ENCODE measurements at places on chromosomes 2 and 18. TPM values are rescaled to one million over a fixed set of nuclear protein-coding genes. Genes with fewer than 3 reads are reported as not detected.

DNA sequence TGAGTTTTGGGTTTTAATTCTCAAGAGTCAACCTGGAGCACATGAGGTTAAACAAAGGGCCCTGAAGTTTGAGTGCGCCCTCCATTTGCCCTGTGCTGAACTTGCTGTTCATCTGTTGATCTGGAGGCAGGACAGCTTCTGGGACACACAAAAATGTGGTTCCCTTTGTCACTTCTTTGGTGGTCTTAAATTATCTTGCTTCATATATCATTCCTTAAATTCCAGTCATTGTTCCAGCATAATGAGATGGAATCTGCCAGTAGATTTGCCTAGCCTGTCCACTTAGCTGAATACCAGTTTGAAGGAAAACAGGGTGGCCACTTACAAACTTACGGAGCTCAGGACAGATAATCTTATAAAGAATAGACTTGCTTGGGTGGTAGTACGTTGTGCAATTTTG is 916 bp downstream of the CETN1 start:
- DNase-seq, result no peak
- no peak overlapping the region for H3K27ac ChIP-seq
- no peaks in the 10 kb centered on the region for H3K27me3 ChIP-seq

DNA sequence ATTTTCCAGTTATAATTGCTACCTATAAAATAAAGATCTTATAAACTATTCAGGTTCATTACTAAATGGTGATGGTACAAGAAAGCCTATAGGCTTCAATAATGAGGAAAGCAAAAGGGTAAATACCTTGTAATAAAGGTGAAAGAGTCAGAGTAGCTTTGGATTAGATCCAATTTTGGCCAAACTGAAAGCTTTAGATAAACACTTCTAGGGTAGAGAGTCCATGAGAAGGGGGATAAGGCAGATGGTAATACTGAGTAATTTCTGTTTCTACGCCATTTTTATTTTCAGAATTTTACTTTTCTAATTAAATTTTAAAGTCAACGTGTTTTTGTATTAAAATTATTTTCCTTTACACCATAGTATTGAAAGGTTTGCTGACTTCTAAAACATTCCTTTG is 9.4 kb downstream of the CASP8 start:
- no peak overlapping the region for H3K4me3 ChIP-seq
- no peaks in the 10 kb centered on the region for H3K4me1 ChIP-seq
- no peak overlapping the region for H3K27ac ChIP-seq
- H3K36me3 ChIP-seq, result peaks cover 14% of the 10 kb centered on the region

DNA sequence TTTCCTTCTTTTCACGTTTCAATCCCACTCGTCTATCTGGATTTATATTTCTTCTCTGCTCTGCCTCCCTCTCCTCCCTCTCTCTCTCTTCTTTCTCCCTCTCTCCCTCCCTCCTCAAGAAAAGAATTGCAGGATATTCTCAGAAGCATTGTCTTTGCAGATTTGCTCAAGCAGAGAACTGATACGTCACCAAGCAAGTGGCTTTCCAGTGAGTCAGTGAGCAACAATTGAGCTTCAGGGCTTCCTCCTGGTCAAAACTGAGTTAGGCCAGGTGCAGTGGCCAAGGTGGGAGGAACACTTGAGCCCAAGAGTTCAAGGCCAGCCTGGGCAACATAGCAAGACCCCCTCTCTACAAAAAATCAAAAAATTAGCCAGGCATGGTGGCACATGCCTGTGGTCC is 151.1 kb downstream of the SMAD2 start:
- H3K4me1 ChIP-seq, result no peaks in the 10 kb centered on the region
- no peak for DNase-seq
- H3K27me3 ChIP-seq, result no peaks in the 10 kb centered on the region
- no peak overlapping the region for H3K4me3 ChIP-seq

GRCh38 chr2:208985644-208986043 is 438.2 kb upstream of the MAP2 start:
- DNase-seq, result no peak
- H3K4me3 ChIP-seq, result no peak overlapping the region
- H3K4me1 ChIP-seq, result no peaks in the 10 kb centered on the region

GRCh38 chr2:185014076-185014475 is 415.7 kb downstream of the ZNF804A start:
- no peak for DNase-seq
- no peaks in the 10 kb centered on the region for H3K27me3 ChIP-seq
- H3K36me3 ChIP-seq, result no peaks in the 10 kb centered on the region
- no peak overlapping the region for H3K4me3 ChIP-seq

Gene HOXD4
- 13.6 TPM for total RNA-seq
